ENCODE measurements at places on chromosomes 5 and 9. TPM values are rescaled to one million over a fixed set of nuclear protein-coding genes. Genes with fewer than 3 reads are reported as not detected.

Gene CDK5RAP2
- 44.0 TPM for polyA plus RNA-seq

Gene DOCK2
- polyA plus RNA-seq, result 34.6 TPM

Gene CD14
- polyA plus RNA-seq, result 48.6 TPM

Gene IFNK
- 0.52 TPM for polyA plus RNA-seq

Gene PSD2
- polyA plus RNA-seq, result 0.82 TPM

Gene GMCL2
- polyA plus RNA-seq, result under 0.01 TPM

Gene ARID3C
- polyA plus RNA-seq, result 0.07 TPM

Gene HTR1A
- polyA plus RNA-seq, result not detected

Gene POLR3G
- polyA plus RNA-seq, result 1.7 TPM

Gene AGXT2
- polyA plus RNA-seq, result 0.02 TPM

Gene FOXI1
- polyA plus RNA-seq, result 1.3 TPM

Gene LAMC3
- polyA plus RNA-seq, result 2.6 TPM

Gene CHSY3
- 0.59 TPM for polyA plus RNA-seq

Gene CDC20B
- 0.27 TPM for polyA plus RNA-seq

Gene LMX1B
- 0.02 TPM for polyA plus RNA-seq

Data from thymus (tissue), 14 donors.